OCI-LY7 (cell line): ENCODE measurements at places on chromosomes 13 and 19.
A peak's percentile ranks its signal among the peaks of the same experiment; 100 is the strongest.

DNA sequence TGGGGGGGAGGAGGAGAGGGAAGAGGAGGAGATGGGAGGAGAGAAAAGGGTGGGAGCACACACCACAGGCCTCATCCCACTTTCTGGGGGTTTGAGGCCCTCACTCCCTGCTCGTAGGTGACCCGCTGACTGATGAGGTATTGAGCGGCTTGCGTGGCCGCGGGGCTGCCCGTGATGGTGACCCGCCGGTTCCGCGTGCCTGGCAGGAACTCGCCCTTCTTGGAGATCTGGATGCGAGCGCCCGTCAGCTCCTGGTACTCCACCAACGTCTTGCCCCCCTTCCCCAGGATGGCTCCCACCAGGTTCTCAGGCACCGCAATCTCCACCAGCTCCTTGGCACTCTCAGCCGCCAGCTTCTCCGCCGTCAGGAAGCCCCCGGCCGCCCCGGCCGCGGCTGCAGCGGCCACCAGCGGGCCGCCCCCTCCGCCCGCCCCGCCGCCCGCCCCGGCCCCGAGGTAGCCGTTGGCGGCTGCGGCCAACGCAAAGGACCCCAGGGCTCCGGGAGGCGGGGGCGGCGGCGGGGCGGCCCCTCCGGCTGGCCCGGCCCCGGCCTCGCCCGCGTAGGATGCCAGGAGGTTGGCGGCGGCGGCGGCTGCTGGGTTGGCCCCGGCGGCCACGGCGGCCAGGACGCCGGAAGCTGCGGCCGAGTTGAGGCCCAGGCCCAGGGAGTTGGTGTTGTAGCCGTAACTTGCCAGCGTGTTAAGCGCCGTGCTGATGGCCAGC lies 25.4 kb upstream of the NANOS2 start:
- DNase-seq = no peak

DNA sequence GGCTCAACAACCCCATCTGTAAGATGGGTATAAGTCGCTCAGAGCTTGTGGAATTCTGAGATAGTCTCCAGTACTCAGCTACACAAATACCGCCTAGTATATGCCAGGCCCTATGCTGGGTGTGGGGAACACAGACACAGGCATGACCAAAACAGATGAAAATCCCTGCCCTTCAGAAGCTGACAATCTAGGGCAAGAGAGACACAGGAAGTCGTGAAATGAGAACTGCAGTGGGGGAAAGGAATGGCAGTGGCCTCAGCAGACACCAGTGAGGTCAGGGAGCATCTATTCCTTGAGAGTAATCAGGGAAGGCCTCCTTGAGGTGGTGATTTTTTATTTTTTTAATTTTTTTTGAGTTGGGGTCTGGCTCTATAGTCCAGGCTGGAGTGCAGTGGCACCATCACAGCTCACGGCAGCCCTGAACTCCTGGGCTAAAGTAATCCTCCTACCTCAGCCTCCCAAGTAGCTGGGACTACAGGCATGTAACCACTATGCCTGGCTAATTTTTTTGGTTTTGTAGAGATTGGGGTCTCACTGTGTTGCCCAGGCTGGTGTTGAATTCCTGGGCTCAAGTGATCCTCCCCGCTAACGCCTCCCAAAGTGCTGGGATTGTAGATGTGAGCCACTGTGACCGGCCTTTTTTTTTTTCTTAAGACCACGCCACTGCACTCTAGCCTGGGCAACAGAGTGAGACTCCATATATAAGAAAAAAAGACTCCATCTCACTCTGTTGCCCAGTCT lies 3.2 kb downstream of the TMIGD2 start:
- DNase-seq = no peak

GRCh38 chr13:97100821-97101220 lies 106.5 kb upstream of the OXGR1 start:
- DNase-seq = no peak

- DNase-seq = no peak
Observed at GRCh38 chr13:19993024-19993423, 34.5 kb downstream of the ZMYM2 start.

- no peak for DNase-seq
Observed at GRCh38 chr13:110652231-110652730, 36.9 kb downstream of the NAXD start.

DNA sequence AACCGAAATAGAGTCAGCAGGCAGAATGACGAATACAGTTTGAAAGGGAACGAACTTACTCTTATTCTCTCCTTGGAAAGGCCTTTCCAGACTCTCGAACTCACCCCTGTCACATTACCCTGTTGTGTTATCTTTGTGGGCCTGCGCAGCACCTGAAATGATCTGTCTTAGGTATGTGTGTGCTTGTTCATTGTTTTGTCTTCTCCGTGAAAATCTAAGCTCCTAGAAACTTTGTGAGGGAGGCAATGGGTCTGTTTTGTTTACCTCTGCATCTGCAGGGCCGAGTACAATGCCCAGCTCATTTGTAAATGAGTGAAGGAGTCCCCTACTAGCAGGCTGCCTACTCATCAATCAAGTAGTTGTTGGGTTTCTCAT lies 19.6 kb downstream of the HMGB1 start:
- peak; percentile 54 for DNase-seq

DNA sequence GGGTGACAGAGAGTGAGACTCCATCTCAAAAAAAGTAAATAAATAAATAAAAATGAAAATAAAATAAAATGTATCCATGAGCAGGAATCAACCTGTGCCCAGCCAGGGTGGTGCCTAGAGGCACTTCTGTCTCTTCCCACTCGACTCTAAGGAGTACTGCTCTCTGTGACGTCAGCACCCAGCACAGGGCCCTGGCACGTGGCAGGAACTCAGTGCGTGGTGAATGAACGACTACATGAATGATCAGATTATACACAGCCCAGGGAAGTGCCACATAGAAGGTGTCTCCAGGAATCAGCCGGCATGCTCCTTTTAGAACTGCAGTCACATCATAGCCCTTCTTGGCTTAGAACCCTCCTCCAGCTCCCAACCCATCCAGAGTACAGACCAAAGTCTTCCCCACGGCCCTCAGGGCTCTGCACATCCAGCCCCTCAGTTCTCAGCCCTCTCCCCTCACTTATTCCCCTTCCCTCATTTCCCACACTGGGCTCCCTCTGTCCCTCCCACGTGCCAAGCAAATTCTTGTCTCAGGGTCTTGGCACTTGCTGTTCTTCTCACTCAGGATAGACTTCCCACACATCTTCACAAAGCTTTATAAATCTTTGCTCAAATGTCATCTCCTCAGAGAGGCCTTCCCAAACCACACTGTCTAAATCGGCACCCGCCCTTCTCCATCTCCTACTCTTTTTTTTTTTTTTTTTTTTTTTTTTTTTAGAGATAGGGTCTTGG lies 4.2 kb downstream of the CLIP3 start:
- no peak for DNase-seq

DNA sequence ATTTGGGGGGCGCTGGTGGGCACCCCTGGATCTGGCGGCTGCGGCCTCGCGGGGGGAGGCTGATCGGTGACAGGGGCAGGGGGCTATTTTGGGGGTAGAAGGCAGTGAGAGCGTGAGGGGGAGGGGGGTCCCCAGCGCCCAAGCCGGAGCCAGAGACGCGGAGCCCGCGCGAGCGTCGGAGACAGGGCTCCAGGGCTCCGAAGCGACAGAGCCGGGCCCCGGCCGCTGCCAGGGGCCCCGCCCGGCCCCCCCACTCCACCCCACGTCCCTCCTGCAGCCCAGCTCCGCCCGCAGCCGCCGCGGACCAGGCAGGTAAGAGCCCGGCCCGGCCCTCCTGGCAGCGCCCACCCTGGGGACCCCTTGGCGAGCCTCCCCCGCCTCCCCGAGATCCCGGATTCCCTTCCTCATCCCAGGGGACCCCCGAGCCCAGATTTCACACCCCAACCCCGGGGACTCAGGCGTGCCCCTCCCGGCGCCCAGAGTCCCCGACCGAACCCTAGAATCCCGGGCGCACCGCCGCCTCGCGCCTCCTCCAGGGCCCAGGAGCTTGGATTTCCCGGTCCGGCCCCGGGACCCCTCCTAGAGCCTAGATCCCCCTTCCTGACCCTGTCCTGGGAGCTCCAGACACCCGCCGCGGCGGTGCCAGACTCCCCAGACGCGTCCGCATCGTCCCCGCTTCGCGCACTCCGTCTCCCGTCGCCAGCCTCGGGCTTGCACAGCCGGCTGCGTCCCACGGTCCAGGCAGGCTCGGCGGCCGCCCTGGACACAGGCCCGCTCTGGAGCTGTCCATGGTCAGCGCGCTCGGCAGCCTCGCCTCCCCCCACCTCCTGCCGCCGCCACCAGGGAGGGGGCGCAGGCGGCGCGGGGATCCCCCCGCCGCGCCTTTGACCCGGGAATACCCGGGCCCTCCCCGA lies at the start of gene PPFIA3:
PPFIA3 (plus strand) TSS at position 134 of the 914 bp plus-strand sequence. CDS start 8,330 bp downstream, outside the sequence.
- DNase-seq = no peak

GRCh38 chr19:5210556-5210955 lies 130.1 kb downstream of the PTPRS start:
- no peak for DNase-seq

DNA sequence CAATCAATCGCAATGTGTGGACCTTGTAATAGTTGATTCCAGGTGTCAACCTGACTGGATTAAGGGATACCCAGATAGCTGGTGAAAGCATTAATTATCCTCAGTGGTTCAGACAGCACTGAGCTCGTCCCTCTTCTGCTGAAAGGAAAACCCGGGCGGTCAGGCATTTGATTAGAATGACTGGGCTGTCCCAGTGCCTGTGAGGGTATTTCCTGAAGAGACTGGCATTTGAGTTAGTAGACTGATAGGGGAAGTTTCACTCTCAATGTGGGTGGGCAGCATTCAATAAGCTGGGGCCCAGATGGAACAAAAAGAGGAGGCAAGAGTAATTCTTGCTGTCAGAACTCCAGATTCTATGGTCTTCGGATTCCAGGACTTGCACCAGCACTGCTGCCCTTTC lies 31.9 kb downstream of the KPNA3 start:
- no peak for DNase-seq

- DNase-seq = peak; percentile 59
Observed at GRCh38 chr19:35153701-35154524, 622 bp upstream of the FXYD5 start.

DNA sequence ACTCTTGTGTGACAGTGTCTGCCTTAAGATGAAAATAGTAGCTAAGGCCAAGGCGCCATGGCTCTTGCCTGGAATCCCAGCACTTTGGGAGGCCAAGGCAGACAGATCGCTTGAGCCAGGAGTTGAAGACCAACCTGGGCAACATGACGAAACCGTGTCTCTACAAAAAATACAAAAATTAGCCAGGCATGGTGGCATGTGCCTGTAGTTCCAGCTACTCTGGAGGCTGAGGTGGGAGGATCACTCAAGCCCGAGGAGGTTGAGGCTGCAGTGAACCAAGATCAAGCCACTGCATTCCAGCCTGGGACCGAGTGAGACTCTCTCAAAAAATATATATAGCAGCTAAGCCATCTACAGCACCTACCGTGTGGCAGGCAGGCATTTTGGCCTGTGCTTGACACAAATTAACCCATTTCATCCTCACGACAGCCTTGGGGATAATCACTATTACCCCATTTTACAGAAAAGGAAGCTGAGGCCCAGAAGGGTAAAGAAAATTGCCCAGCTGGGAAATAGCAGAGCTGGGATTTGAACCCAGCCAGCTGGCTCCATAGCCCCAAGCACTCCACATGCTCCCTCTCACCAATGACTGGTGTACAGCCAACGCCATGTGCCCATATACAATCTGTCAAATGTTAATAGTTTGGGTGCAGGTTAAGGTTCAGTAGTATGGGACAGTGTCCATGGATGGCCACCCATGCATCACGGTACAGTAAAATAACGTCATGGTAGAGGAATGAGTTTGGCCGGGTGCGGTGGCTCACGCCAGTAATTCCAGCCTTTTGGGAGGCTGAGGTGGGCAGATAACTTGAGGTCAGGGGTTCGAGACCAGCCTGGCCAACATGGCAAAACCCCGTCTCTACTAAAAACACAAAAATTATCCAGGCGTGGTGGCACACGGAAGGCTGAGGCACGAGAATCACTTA lies 3.1 kb downstream of the SLC1A5 start:
- peak; percentile 29 for DNase-seq

DNA sequence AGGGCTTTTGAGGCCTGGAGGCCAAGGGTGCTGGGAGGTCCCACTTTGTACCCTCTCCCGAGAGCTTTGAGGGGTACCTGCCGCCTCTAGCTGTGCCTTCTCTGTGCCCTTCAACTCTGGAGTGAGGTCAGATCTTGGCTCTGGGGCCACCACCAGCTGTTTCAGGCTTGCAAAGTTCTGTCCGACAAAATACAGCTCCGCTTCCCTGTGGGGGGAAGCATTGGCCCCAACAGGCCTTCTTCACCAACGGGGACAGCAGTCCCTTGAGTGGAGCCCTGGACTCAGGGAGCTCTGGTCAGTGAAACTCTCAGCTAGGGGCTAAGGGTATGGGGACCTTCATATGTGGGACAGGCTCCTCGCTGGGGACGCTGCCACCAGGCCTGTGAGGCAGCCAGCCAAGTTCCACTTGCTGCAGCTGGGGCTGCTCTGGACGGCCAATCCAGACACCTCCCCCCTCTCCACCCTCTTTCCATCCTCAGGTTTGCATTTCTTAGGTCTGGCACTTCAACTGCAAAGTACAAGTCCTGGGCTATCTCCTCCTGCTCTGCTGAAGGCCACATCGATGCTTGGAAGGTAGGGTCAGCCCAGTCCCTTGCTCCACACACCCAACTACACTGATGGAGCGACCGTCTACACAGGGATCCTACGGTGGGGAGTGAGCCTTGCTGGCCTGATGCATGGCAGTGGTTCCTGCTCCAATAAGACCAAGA lies 46.8 kb downstream of the C13orf46 start:
- no peak for DNase-seq

GRCh38 chr19:6465006-6465405 lies 935 bp downstream of the CRB3 start:
- no peak for DNase-seq

DNA sequence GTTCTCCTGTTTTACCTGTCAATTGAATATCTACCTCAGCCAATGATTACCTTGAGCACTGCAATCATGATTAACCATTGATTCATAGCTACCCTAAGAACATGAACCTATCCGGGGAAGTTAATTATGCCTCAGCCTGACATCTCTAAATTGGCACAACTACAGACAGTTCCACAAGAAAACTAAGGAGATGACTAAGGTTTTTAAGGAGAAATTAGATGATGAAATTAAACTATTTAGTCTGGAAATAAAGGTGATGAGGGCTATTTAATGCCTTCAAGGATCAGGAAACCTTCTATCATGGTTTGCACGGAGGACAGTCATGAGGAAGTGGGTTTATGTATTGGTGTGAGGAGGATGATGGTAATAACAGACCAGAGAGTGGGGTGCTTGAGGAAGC lies 203.4 kb downstream of the COL4A1 start:
- DNase-seq = no peak

GRCh38 chr13:80132741-80133601 lies 208.0 kb downstream of the SPRY2 start:
- no peak for DNase-seq
